Renal pelvis (tissue), 12 donors: ENCODE measurements at places on chromosomes 5 and 9. TPM values are rescaled to one million over a fixed set of nuclear protein-coding genes. Genes with fewer than 3 reads are reported as not detected.

The CDK5RAP2 gene
- 73.2 TPM for polyA plus RNA-seq

The TMEM174 gene
- 27.2 TPM for polyA plus RNA-seq

The HMCN2 gene
- 1.2 TPM for polyA plus RNA-seq

The FAM114A2 gene
- polyA plus RNA-seq, result 33.2 TPM

The TAF11L3 gene
- not detected for polyA plus RNA-seq

The PCDHGB5 gene
- 12.0 TPM for polyA plus RNA-seq

GRCh38 chr5:61277190-61277589 is 54.9 kb upstream of the ZSWIM6 start:
- DNase-seq, result no peak

- DNase-seq, result no peak
Measured at GRCh38 chr5:119332208-119332607, 23.6 kb upstream of the TNFAIP8 start.

GRCh38 chr9:131649646-131650045 is 90.2 kb downstream of the RAPGEF1 start:
- no peak for DNase-seq

GRCh38 chr5:7824995-7825394 is 25.9 kb downstream of the CFAP90 start:
- no peak for DNase-seq

GRCh38 chr5:125576822-125577221 is 830.4 kb upstream of the ZNF608 start:
- DNase-seq, result no peak

DNA sequence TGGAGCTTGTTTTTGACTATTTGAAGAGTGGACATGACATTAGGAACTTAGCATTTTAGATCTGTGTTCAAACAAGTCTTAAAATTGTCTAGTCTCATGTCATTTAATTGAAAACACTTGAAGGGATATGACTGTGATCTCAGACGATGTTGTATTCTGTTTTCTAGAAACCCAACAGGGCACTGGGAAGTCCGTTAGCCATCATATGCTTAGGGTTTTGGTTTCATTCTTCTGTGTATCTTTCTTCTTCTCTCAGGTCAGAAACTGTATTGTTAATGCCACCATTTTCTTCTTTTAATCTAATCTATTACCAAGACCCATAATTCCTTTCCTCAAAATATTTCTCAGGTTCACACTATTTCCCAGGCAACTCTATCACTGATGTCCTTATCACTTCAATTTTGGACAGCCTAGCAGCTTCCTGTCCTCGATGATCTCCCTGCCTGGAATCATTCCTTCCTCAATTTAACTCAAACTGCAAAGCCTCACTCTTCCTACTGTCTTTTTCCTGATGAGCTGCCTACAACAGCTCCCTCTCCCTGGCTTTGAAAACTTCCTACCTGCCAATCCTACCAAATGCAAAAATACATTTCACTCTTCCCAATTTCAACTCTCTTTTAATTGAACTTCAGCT is 77.7 kb downstream of the MEF2C start:
- no peak for DNase-seq

- DNase-seq, result no peak
Measured at GRCh38 chr5:56088431-56088949, 93.7 kb upstream of the IL6ST start.

DNA sequence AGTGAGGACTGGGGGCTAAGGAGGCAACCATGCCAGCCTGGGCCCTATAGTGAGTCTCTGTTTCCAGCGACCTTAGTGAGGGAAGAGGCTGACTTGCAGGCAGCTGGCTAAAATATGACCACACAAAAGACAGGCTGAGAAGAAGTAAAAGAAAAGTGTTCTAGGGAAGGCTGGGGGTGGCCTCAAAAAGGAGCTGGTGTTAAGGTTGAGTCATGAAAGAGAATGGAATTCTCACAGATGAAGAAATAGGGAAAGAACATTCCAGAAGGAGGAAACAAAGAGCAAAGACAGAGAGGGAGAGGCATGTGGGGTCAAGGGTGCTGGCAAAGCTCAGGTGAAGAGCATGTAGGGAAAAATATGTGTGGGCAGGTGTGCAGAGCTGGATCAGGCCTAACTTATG is 302.7 kb upstream of the RFX3 start:
- DNase-seq, result no peak

DNA sequence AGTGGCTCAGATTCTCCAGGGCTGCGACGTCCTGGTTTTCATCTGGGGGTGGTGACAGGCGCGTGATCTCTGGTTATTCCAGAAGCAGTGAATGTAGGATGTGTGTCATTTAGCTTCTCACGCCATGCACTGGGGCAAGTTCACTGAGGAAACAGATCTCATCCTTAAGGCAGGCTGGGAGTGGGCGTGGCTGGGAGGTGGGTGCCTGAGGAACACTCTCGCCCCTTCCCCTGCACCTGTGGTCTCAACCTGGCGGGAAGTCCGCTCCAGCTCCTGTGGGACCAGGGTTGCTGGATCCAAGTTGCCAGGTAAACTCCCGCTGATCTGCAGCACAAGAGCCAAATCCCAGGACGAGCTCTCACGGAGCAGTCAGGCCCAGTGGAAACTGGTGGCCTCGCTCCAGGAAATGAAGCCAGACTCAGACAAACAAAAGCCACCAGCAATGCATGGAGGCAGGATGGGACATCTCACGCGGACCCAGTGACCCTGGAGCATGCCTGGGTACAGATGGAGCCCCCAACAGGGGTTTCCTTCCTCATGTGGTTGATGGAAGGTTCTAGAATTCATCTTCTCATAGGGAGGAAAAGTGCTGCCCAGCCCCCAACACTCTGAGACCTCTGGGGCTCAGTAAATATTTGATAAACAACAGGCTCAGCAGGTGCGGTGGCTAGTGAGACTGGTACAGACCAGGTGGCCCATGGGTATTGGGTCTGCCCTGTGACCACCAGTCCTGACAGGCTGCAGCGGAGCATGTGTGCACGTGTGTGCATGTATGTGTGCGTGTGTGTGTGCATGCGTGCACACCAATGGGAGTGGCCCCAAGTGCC is 16.3 kb upstream of the SLC12A7 start:
- DNase-seq, result no peak

GRCh38 chr9:130128733-130129431 is 43.3 kb upstream of the NCS1 start:
- DNase-seq, result no peak

- DNase-seq, result peak; percentile 48
Measured at GRCh38 chr5:39570403-39571027, 145.7 kb upstream of the DAB2 start.

GRCh38 chr5:143161885-143162540 is 241.5 kb downstream of the NR3C1 start:
- DNase-seq, result no peak

- no peak for DNase-seq
Measured at GRCh38 chr9:137588891-137589290, 1.4 kb downstream of the ZMYND19 start.

- no peak for DNase-seq
Measured at GRCh38 chr9:36193023-36193422, 2.3 kb downstream of the CLTA start.

DNA sequence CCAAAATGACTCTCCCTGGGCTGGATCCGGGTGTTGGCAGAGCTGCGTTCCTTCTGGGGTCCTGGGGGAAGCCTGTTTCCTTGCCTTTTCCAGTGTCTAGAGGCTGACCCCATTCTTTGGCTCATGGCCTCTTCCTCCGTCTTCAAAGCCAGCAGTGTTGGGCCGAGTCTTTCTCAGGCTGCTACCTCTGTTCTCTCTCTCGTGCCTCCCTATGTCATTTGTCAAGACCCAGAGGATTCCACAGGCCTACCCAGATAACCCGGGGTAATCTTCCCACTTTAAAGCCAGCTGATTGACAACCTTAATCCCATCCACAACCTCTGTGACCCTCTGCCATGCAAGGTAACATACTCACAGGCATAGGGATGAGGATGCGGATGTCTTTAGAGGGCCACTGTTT is 55.0 kb upstream of the KCNMB1 start:
- DNase-seq, result no peak

DNA sequence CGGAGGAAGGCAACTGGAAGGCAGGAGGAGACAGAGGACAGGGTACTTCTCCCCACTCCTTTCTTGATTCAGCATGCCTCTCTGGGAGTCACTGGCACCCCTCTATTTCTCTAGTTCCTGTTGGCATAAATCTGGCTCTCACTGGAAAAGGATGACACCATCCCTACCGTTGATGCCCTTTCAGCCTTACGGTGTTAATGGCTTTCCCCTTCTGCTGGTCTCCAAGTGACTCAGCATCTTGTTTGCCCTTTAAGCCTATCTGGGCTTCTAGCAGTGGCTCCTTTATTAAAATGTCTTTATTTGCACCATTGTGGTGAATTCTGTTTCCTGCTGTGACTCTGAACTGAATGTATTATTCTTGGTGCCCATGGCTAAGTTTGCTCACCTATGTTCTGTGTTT is 227.3 kb upstream of the GLRA1 start:
- no peak for DNase-seq

DNA sequence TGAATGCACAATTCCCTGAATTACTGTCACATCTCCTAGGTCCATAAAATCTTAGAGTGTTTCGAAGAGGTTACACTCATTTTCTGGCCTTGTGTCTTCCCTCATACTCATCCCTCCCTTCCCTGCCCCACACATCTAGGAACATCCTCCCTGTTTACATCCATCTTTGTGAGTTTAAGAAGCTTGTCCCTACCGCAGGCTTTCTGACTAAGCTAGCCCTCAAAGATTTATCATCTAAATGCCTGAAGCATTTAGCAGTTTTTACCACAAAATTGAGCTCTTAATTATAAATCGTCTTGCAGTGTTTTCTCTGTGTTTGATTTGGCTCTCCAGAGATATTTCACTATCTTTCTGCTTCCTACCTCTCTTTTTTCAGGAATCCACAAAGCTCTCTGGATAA is 374.8 kb downstream of the KIAA0825 start:
- DNase-seq, result no peak

DNA sequence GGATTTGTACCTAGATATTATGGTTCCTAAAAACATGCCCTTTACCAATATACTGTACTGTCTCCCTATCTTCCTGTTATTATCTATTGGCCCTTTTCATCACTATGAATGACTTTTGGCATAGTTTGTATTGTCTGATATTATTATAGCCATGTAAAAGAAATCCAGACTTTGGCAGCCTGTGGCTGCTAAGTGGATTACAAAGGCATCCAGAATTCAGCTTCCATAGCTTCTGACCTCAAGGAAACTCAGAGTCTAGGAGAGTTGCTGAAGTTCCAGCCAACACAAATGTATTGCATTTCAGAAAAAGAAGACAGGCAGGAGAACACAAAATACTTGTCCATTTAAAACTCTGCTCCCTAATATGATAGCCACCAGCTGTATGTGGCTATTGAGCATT is 319.2 kb upstream of the MPDZ start:
- no peak for DNase-seq
